Effector memory CD4-positive, alpha-beta T cell (primary cell): ENCODE measurements at places on chromosomes 6 and 20.

DNA sequence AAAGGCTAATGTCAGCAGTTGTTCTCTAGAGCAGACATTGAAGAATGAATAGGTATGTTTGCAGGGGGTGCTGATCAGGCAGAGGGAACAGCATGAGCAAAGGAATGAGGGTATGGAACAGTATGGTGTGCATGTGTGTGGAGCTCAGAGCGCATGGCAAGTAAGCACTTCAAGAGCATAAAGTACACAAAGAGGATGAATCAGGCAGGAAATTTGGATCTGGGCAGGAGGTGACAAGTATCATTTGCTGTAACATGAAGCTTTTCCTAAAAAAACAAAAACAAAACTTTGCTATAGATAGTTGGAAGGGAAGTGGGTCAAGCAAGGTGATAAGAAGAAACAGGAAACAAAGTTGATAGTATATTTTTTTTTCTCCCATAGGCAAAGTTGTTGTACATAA is 746.8 kb downstream of the HDGFL1 start:
- DNase-seq = no peak

- no peak for DNase-seq
These were observed 18.8 kb downstream of the CFAP61 start for GRCh38 chr20:20070871-20071726.

- DNase-seq = no peak
These were observed 190.7 kb downstream of the CDH4 start for GRCh38 chr20:61442718-61443117.

- no peak for DNase-seq
These were observed 39.6 kb upstream of the ADGRG6 start for GRCh38 chr6:142262231-142262630.

DNA sequence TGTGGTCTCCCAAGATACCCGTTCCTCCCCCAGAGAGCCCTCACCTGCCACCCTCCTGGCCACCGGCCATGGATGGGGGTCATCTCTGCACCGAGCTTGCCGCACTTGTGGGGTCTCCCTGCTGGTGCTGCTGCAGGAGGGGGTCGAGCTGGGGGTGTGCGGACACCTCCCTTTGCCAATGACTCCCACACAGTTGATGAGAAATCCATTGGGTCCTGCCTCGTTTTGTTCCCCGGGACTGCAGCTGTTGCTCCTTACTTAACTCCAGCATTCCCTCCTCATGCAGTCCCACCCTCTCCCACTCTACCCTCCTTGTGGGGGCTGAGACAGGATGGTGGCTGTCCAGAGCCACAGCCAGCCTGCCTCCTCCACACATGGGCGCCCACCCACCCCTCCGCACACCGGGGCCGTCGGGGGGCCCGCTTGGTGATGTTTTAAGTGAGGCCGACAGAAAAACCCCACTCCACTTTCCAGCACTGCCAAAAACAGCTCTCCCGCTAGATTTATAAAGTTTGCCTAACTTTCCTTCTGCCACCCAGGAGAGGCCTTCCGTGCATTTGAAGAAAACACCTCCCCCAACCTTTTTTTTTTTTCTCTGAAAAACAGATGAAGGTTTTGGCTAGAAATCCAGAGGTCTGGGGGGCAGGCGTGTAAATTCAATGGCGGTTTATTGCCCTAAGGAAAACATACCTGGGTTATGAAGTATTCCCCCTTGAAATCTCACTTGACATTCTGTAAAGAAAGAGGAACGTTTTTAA is 53.5 kb upstream of the APCDD1L start:
- no peak for DNase-seq

GRCh38 chr20:44113618-44114376 is 73.2 kb downstream of the JPH2 start:
- DNase-seq = no peak

GRCh38 chr6:142187209-142187608 is 40.1 kb downstream of the VTA1 start:
- DNase-seq = no peak

GRCh38 chr6:135722679-135723078 is 128.8 kb upstream of the PDE7B start:
- no peak for DNase-seq

- no peak for DNase-seq
These were observed 14.5 kb downstream of the LGSN start for GRCh38 chr6:63305277-63305676.

- DNase-seq = no peak
These were observed 87.5 kb downstream of the ANKRD60 start for GRCh38 chr20:58140787-58141425.

GRCh38 chr20:64201653-64202052 is 37.4 kb downstream of the MYT1 start:
- DNase-seq = no peak

GRCh38 chr20:23248461-23248882 is 102.1 kb upstream of the NXT1 start:
- no peak for DNase-seq

DNA sequence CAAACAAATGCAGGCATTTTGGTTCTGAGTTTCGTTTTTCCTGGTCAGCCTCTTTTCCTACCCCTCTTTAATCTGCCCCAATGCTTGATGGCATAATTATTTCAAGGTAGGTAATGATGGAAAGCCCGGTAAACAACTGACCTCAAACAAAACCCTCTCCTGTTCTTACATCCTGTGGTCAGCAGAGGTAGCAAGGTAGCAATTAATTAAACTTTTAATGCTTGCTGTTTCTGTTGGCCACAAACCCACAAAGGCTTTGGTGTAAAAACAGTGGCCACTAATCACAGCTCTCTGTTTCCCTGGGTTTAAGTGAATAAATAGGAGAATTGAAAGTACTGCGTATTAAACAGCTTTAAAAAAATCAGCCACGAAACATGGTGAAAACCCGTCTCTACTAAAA is 261.5 kb upstream of the SOX4 start:
- no peak for DNase-seq

GRCh38 chr20:64056889-64057627 is 5.9 kb upstream of the TCEA2 start:
- no peak for DNase-seq

DNA sequence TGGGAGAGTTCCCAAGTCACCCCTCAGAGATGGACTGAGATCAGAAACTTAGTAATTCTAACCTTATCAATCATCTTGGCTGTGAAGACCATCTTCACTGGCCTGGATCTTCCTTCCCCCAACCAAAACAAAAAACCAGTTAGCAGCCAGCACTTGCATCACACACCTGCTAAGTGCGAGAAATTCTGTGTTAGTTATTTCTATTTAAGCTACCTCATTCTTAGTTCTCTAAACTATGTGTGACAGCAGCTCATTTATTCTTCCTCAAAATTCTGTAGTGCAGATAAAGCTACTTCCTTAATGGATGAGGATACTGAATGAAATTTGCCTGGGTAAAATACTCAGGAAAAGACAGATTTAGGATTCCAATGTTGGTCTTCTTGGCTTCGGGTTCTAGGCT is 18.2 kb upstream of the TAGAP start:
- DNase-seq = no peak

- DNase-seq = no peak
These were observed 206.3 kb downstream of the SMOC2 start for GRCh38 chr6:168647271-168647670.

- no peak for DNase-seq
These were observed 146.2 kb upstream of the ECI2 start for GRCh38 chr6:4281341-4282293.

GRCh38 chr6:36504982-36505381 is 42.3 kb downstream of the STK38 start:
- no peak for DNase-seq

DNA sequence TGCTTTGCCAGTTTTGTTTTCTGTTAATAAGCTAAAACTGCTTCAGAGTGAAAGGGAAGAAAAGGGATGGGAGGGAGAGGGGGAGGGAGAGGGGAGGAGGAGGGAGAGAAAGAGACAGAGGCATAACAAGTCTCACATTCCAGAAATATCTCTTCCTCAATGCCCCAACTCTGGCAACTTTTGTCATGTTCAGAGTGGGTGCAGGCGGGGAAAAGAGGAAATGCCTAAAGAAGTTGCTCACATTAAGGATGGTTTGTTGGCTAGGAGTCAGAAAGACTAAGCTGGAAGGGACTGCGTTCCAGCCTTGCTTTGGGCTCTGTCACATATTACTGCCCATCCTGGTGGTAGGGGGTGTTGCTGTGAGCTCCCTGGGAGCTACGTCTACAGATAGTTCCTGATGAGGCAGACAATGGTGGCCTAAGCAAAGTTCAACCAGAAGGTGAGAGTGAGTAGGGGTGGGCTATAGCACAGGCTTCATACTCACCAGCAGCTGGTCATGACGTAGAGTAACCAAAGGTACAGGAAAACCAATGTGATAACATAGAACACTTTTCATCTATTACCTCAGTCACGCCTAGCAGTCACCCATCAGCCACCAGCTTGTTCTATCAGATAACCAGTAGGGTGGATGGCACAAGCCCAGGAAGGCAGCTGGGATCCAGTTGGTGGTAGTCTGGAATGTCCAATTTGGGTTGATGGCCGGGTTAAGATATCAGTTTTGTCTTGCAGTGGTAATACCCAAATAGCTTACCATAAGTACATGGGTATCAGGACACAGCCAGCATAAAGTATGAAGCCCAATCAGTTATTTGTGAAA is 2.1 kb downstream of the TSPYL4 start:
- DNase-seq = no peak

DNA sequence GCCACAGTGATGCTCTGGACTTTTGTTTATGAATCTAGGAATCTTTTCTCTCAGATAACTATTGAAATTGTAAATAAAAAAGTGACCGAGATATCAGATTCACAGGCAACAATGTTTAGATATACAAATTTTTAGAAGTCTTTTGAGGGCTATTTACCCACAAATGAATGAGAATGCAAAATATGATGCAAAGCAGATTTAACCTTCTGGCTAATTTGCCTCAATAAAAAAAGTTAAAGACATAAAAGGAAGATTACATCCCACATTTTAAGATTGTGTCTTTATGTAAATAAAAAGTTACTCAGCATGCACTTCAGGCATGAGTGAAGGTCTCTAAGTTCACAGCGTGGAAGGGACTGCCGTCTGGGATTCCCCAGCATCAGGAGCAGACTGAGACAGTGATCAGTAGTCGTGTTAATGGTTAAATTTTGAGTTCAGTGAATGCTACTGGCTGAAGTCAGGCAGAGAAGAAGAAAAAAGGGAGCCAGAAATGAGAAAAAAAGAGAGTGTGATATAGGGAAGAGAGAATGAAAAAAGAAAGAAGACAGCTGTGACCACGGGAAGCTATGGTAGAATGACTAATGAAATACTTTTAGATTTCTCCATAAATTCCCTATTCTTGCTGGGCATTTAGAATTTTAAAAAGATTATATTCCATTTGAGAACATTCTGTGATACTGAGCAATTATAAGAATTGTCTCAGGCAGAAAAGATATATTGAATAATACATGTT is 93.6 kb downstream of the MYB start:
- no peak for DNase-seq

DNA sequence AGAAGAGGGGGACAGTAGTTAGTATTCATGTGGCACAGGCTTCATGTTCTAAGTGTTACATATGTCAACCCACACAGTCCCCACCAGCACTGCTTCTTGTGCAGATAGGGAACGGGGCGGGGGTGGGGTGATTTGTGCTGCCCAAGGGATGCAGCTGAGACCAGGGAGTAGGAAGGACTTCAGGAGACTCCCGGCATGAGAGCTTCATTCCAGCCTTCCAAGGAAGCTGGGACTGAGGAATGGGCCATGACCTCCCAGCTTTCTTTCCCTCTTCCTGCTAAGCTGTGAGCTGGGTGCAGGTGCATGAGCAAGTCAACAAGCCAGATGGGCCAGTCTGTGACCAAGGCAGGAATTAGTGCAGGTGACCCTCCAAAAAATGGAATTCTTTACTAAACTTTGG is 9.2 kb downstream of the BEND3 start:
- DNase-seq = no peak

DNA sequence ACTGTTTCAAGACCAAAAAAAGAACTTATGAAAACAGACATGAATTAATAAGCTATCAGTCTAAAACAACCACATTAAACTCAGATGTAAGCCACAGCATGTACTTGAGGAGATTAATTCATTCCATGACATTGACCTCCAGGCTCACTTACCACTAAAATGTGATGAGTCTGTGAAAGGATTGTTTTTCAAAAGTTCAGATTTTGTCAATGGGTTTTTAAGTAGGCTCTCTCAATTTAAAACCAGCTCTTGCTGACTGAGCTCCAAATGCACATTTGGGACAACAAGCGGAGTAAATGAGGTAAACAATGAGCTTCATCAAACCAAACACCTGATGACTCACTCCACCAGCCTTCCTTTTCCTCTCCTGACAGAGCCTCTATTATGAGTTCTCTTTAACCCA is 197.0 kb downstream of the SIM1 start:
- DNase-seq = no peak

DNA sequence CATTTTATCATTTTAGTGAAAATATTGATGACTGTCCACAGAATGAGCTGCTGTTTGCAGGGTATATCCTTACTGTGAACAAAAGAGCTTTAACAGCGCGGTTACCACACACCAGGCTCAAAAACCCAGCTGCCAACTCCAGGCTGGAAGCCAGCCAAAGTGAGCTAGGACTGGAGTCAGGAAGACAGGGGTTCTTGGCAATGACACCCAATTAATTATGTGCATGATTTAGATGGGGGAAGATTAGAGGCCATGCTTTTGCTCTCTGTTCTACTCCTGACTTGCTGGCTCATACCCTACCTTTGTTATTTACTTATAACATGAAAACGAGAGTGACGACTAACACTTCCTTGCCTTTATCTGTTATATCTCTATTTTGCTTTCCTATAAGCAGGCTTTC is 128.9 kb upstream of the SHLD1 start:
- DNase-seq = no peak

DNA sequence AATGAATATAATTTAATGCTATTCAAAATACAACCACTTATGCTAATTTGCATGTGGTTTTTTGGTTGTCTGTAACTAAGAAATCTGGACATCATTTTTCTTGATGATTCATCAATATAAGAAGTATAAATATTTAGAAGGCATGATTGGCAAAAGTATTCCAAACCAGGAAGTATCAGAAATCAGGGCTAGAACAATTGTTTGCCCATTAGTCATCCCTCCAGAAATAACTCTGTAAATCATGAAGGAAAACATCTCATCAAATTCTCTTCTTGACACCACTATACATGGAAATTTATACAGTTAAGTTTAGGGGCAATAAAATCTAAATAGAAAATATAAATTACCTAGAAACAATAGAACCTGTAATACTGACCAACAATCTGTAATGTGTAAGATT is 554.7 kb upstream of the HS3ST5 start:
- DNase-seq = no peak

DNA sequence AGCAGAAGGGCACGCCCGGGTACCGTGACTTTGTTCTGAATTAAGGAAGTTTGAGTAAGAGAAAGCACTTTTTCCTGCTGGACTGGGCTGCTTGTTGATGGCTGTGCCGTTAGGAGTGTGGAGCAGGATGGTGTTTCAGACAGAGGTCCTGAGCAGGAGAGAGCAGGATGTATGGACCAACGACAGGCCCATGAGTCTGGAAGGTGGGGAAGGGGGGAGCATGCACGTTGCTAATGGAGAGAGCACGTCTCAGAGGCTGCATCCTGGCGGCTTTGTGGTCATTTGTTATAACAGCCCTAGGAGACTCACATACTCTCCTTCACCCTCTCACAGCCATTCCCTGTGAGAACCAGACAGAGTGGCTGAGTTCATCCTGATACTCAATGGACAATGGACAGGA is 56.8 kb downstream of the PHACTR3 start:
- DNase-seq = no peak
